EH (cell line): ENCODE measurements at places on chromosomes 5 and 9.

GRCh38 chr5:10520706-10521105 is 43.2 kb upstream of the ANKRD33B start:
- peak; percentile 63 for DNase-seq

DNA sequence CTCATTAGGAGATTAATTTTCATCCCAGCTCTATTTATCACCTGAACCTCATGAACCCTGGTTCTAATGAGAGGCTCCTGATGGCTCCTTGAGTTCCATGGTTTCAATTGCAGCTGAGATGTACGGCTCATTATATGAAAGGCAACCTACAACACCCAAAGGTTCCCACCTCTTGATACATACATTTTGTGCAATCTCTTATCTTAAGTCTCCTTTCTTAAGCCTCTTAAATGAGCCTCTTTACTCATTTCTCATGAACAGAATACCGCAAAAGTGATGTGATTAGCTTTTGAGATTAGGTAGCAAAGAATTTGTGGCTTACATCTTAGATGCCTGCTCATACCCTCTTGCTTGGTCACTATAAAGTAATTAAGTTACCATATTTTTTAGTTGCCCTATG is 1964.0 kb upstream of the CDH6 start:
- no peak for DNase-seq

- DNase-seq, result no peak
These were observed 614.7 kb downstream of the EBF1 start for GRCh38 chr5:158485047-158485446.

DNA sequence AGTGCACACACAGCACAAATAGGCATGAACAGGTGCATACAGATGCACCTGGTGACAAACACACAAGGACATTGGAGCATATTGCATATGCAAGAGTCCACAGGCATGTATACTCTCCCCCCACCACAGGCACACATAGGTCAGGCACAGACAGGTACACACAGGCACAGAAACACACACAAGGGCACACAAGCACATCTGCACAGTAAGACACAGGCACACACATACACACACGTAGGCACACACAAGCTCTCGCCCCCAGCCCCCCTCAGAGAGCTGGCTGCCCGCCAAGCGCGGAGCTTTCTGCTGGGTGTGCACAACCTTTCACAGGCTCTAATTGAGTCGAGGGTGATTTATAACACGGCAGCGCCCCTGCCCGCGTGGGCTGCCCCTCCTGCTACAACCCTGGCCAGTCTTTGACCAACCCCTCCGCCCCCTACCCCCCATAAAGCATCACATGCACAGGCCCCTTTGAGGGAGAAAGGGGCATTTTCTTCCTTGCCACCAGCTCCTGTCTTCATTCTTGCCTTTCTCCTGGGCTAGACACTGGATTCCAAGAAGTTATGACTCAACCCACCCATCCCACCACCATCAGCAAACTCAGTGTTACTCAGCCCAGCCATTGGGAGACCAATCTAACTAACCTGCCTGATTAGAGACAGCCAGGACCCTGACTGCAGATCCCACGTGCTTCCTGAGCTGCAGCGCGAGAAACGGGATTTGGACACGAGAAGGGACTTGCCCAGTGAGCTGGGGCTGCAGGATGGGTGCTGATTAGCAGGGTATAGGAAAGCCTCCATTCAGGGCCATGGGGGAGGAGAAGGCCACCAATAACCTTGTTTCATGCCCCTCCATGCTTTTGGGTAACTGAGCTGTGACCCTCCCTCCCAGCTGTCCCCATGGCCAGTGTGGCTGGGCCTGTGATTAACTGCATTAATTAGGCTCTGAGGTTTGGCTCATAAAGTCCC is 42.8 kb upstream of the PSD2 start:
- peak; percentile 58 for DNase-seq
